ENCODE measurements at places on chromosomes 5 and 9.

GRCh38 chr9:3321186-3321585, 204.6 kb downstream of the RFX3 start:
- DNase-seq: no peak

DNA sequence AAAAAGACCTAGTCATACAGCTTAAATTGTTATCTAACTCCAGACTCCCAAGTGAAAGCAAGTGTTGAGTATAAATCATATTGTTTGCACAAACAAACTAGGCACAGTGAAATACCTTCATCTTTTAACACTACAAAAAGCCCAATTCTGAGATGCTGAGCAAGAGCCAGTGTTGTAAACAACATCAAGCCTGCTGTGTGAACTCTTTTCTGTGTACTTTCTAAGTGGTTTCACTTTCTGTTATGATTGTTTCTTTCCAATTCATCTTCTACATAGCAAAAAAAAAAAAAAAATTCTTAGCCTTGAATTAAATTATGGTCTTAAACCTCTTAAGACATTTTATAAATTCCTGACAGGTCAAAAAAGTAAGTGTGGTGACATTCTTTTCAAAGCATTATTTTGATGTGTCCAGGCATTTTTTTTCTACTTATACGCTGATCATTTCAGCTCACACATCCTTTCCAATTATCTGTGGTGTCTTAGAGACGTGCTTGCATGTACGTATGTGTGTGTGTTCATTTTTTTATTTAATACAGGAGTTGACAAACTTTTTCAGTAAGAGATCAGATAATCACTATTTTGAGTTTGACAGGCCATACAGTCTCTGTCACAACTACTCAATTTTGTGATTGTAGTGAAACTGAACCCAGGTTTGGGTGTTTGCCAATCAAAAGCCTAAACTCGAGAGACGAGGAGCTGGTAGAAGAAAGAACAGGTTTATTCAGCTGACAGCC, 556.1 kb downstream of the CDH9 start:
- DNase-seq: no peak

DNA sequence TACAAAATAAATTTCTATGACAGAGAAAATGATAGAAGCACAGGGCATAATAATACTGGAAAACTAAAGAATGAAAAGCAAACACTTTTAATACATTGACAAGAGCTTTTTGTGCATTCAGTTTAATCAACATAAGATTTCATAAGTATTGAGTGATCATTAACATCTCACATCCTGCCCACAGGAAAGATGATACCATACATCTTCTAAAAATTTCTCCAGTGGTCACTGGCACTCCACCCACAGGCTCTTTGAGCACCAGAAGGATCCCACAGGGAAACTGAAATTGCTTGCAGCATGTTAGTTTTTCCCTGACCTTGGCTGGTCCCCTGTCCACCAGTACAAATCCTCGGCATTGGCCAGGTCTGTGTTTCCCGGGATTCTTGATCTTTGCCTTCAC, 186.0 kb downstream of the CEMIP2 start:
- no peak for DNase-seq

DNA sequence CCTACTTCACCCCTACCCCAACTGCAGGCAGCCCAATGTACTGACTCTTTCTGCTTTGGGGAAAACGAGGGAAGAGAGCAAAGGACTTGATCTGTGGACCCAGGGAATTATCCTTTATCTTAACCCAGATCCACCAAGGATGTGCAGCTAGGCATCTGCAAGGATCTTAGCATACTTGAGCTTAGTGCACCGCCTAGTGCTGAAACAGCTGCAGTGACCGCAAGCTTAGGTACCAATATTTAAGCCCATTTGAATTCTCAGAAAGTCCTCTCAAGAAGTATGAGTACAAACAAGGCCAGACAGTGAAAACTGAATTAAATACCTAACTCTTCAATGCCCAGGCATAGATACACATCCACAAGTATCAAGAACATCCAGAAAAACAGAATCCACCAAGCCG, 576.7 kb upstream of the ADAMTS16 start:
- DNase-seq: peak; percentile 22

DNA sequence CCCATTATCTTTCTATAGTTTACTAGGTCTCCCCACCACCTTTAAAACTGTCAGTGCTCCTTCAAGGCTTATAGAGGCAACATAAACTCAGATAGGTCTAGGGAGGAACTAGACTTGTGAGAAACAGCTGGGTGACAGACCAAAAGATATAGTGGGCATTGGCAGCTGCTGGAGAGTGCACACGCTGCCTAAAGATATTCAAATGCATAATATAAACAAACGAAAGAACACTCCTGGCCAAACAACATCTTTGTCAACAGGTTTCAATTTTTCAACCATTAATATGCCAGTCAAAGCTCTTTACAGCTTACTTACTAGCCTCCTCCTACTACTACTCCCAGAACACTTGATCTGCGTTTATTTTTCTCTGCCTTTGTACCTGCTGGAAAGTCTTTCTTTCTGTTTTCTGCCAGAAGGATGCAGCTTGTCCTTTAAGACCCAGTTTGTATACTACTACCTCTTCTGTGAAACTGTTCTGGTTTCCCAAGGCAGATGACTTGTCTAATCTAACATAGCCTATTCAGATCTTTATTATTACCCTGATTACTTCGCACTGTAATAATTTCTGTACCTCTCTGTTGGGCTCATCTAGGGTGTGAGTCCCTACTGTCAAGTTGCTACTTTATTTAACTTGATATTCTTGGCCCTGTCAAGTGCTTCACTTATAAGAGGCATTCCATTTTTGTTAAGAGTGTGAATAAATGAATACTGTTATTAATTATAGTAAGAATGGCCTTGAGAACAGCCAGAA, 14.3 kb downstream of the KDM3B start:
- DNase-seq: no peak

GRCh38 chr5:13976867-13977830, 32.7 kb upstream of the DNAH5 start:
- DNase-seq: peak; percentile 26

DNA sequence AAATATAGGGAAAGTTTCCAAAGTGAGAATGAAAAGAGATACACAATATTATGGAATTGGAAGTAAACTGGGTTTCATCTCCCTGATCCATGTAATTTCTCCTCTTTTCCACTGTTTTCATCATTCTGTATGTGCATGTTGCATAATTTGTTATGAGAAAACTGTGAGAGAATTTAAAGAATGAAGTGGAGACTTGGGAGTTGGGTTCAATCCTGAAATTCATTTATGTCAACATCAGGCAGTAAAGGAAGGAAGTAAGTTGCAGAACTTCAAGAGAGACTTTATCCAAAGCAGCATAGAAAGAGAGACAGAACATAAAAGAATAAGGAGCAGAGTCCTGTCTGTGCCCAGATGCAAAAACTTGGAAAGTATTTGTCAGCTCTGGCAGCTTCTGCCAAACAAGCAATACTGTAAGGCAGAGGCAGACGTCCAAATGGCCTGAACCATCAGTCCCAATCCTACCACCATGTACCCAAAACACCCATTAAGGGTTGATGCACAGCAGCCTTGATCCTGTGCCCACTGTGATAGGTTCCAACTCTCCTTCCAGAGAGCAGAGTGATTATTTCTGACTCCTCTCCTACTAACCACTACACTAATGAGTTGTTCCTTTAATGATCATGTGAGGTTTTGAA, 425.3 kb upstream of the CDH6 start:
- DNase-seq: no peak

GRCh38 chr5:17118631-17119030, 98.8 kb upstream of the BASP1 start:
- no peak for DNase-seq

DNA sequence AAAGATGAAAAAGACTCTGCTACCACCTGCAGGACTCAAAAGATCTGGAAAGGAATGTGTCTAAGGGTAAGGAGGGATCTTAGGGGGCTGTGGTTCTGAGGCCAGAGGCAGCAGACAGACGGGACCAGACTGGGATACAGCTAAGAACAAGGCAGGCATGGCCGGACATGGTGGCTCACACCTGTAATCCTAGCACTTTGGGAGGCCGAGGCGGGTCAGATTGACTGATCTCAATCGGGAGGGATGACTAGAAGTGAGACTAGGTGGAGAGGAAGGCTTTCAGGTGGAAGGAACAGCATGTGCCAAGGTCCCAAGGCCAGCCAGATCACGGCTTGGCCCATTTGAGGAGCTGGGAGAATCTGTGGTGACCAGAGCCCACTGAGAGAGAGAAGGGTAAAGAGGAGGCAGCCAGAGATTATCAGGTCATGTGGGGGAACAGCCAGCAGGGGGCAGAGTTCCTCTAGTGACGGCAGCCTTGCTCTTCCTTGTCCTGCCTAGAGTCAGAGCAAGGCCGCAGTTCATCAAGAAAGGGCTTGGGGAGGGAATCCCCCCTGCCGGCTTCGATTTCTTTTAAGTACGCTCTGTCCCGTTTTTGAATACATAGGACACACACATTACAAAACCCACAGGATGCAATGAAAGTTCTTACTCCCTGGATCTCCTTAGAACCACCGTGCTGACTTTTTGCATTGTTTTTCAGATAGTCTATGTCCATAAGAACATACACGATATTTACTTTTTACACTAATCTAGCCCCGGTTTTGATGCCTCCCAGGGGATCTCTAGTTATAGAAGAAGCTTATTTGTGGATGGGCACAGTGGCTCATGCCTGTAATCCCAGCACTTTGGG, 2.6 kb upstream of the OLFML2A start:
- DNase-seq: peak; percentile 61

DNA sequence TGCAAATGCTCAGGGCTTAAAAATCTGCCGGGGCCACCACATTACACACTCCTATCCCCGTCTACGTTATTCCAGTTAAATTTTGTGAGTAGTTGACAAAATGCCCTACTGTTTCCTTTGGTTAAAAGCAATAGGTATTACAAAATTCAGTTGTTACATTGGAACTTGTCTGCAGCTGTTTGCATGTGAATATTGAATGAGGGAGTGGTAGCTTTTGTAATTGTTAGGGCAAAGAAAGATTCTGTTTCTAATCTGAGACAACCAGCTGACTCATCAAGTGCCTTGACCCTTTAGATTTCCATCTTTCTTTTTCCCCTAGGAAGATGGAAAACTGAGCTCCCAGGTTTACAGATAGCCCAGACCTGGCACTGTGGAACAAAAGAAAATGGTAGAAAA, 30.2 kb downstream of the MAML1 start:
- no peak for DNase-seq

DNA sequence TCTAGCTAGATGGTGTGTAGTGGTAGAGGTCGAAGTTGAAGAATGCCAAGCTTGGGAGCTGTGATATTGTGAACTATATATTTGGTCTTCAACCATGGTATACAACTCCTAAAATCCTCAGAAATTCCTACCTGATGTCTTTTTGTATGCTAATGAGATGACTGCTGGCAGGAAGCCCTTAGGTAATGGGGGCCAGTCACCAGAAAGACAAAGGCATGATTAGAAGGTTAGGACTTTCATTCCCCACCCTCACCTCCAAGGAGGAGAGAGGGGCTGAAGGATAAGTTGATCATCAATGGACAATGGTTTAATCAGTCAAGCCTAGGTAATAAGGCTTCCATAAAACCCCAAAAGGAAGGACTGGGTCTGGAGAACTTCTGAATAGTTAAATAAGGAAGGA, 285.7 kb upstream of the POU5F2 start:
- DNase-seq: no peak

DNA sequence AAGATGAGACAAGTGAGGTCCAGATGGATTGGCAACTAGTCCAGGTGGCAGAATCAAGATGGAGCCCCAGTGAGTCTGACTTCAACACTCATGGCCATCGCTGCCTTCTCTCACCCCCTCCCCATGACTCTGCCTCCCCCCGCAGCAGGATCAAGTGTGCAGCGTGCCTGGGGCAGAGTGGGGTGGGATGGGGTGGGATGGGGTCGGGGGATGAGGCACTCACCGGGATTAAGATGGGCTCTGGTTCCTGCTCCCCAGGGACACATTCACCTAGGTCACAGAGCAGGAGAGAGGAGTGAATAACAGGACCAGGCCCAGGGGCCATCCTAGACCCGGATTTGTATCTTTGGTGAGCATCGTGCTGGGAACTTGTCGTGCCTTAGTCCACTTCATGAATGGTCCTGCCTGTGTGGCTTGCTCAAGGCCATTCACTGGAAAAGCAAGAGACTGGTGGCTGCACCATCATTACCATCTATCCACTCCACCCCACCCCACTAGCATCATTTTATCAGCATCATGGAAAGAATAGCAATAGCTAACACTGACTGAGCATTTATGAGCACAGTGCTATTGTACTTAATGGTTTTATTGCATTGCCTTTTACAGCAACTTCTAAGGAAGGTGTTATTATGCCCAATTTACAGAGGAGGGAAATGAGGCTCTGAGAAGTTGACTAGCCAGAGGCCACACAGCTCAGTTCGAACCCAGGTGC, 8.5 kb downstream of the AMBP start:
- DNase-seq: no peak

- DNase-seq: no peak
These were observed 546.0 kb upstream of the GRAMD2B start for GRCh38 chr5:125877248-125877647.

DNA sequence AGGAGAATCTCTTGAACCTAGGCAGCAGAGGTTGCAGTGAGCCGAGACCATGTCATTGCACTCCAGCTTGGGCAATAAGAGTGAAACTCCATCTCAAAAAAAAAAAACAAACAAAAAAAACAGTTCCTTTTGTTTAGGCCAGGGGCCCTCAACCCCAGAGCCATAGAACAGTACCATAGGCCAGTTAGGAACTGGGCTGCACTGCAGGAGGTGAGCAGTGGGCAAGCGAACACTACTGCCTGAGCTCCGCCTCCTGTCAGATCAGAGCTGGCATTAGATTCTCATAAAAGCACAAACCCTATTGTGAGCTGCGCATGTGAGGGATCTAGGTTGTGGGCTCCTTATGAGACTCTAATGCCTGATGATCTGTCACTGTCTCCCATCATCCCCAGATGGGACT, 49.1 kb upstream of the SUB1 start:
- no peak for DNase-seq

GRCh38 chr9:101176384-101176783, 147.9 kb downstream of the PLPPR1 start:
- no peak for DNase-seq

GRCh38 chr5:103617913-103618312, 55.3 kb upstream of the NUDT12 start:
- no peak for DNase-seq

DNA sequence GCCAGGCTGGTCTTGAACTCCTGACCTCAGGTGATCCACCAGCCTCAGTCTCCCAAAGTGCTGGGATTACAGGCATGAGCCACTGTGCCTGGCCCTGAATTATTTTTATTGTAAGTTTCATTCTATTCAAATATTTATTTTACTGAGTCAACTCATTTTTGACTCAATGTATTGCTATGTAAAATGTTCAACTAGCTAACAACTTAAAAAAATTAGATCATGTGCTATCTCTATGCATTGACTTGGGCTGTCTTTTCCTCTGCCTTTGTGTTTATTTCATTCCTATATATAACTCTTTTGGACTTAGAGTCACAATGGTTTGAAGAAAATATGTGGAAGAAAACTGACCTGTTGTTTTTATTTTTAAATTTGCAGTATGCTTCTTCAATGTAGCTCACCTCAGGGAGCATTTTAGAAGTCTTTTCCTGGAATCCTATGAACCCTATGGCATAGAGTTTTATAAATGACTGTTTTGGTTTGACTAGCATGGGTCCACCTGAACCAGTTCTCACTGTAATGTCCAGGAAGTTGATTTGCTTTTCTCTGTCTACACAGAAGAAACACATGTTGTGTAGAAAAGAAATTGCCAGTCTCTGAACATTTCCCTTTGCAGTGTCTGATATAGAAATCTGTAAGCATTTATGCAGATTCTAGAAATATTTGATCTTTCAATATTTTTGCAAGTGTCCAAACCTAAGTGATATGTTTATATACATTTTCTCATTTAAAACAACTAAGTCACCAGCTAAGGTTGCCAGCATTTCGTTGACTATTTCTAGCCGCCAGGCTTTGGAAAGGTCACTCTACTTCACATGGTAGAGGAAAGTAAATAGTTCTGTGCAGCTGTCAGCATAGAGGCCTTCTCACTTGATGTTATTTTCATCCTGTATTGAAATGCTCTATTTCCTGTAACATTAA, 138.8 kb downstream of the PCSK1 start:
- DNase-seq: no peak

All from fibroblast of the conjunctiva (primary cell).